Kidney (tissue), 22 donors: ENCODE measurements at places on chromosomes 5 and 9.

GRCh38 chr5:74507370-74508005 is 133.0 kb downstream of the ENC1 start:
- DNase-seq = peak; percentile 88

- DNase-seq = peak; percentile 46
Measured at GRCh38 chr9:107488375-107489143, 1.0 kb downstream of the KLF4 start.

- no peak for DNase-seq
Measured at GRCh38 chr5:110869927-110870326, 131.1 kb downstream of the SLC25A46 start.

- peak; percentile 77 for DNase-seq
Measured at GRCh38 chr5:64505769-64506566, at the start of gene RGS7BP. RGS7BP (plus strand) TSS chr5:64506015; CDS start chr5:64506625, 610 bp downstream.

DNA sequence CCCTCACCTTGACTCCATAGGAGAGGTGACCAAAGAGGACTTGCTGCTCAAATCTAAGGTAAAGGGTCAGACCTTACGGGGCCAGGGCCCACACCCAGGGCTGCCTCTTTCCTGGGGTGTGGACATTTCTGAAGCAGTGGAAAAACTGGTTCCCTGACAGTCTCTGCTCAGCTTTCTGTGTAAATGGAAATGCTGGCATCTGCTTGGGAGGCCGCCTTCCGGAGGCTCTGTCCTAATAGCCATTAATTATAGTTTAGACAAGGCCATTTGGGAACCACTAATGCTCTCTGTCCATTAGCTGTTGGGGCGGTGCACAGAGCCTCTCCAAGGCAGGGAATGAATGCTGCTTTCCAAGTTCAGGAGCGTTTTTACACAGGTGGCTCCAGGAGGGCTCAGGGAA is 17.3 kb downstream of the USP20 start:
- DNase-seq = no peak

GRCh38 chr9:118414676-118415075 is 710.5 kb downstream of the TLR4 start:
- no peak for DNase-seq

DNA sequence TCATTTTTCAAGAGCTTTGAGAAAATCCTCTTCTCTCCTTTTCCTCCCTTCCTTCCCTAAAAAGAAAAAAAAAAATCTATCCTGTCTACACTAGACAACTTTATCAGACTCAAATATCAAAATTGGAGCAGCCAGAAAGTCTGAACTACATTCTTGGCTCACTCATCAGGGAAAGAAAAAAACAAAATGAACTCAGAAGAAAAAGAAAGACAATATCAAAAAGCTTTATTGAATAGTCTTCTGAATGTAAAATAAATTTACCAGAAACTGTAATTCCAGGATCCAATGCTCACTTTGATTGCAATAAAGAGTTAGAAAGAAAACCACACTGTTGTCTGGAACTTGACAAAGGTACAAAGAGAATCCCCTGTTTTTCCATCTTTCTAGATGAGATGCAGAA is 507.2 kb upstream of the MPDZ start:
- no peak for DNase-seq

- DNase-seq = no peak
Measured at GRCh38 chr5:60903356-60903755, 41.5 kb downstream of the ERCC8 start.

DNA sequence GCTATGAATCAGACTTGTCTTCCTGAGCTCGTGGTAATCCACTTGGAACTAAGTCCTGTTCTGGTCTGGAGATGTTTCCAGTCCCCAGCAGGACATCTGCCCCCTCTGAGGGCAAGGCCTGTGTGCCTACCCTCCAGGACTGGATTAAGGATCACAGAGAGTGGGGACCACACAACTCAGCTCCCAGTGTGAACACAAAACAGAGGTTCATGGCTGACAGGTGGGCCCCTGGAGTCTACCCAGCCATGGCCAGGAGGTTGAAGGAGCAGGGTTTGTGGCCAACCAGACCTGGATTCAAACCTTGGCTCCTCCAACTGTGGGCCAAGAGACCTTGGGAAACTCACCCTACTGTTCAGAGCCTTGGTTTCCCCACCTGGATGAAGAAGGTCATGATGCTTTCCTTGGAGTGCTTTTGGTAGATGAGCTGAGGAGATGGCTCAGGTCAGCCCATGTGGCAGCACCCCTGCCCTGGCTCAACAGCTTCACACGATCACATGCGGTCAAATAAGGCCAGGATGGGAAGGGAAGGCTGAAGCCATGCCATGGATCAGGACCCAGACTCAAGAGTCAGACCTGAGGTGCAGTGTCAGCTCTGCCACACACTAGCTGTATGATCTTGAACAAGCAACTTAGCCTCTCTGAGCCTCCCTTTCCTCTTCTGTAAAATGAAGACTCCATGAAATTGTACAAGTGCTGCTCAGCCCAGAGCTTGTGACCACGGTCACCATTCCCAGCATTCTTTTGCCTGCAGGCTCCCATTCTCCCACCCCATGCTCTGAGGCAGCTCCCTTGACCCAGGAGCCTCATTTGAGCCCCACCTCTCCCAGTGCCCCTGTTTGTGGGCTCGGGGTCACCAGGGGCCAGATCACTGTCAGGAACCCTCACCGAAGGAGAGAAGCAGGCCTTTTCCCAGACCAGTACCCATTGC is 27.3 kb upstream of the ANGPTL2 start:
- DNase-seq = no peak

DNA sequence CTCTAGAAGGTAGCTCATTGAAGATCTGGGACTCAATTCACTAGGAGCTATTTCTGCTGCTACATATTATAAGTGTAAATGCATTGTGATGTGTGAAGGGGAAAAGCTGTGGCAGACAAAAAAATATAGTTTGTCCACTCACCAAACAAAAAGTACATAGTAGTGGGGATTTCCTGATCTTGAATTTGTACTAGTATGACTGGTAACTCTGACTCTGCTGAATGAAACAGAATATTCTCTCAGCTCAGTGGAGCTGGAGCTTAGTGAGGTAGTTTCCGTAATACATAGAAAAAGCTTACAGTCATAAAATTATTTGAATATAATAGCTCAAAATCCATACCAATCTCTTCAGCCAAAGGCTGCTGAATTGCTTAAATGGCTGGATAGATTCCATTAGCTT is 455.6 kb upstream of the CD180 start:
- no peak for DNase-seq

DNA sequence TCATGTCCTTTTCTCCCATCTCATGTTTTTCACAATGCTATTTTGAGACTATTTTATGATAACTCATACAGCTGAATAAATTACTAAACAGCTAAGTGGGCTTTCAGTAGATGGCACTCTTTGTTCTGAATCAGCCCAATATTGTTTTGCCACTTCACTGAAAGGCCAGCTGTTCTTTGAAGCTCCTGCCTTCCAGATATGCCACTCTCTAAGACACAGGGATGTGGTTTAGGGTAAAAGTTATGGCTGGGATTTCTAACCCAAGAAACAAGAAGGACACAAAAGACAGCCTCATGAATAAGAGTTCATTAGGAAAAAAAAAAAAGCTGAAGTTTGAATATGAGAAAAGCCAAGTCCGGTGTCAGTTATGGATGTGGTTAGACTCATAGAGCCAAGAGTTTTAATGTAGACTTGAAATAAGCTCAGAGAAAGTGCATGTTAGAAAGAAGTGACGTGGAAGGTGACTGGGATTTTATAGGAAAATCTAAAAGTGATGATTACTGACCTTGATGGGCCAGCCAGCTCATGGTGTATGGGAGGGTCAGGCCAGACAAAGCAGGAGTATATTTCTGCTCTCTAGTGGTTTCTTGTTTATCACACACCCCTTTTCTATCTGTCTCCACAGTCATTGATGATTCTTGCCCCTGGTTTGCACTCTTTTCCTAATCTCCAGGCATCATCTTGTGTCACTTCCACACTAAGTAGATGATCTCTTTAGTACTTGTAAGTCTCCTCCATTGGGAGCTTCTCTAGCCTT is 488.5 kb downstream of the NR2F1-AS1 start:
- peak; percentile 62 for DNase-seq

GRCh38 chr9:101527066-101527465 is 6.6 kb upstream of the RNF20 start:
- DNase-seq = no peak

- no peak for DNase-seq
Measured at GRCh38 chr9:75529463-75529862, 361.0 kb upstream of the PCSK5 start.

DNA sequence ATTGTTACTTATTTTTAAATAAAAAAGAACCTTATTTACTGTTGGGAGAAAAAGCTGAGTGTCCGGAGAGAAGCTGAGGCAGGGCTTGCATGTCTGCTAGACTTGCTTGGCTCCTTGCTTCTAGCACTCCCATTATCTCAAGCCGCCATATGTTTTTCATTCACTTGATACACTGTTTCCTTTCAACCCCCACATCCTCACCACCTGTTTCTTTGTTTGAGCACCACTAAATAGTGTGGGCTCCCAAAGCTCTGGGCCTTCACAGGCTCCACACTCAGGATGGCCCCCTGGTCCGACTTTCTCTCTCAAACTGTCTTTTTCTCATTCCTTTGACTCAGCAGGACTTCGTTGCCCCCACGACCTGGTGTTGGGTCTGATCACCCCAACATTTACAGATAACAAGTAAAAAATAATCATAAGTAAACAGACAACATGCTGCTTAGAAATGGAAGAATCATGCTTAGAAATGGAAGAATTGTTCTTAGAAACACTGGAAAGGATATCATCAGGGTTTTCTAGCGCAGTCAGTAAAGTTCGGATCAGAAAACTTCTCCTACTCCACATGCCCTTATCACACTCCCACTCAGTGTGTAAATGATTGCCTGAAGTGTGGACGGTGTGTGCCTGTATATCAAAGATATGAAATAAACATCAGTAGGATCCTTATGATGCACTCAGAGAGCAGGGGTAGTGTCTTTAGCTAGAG is 58.5 kb downstream of the APTX start:
- DNase-seq = no peak

DNA sequence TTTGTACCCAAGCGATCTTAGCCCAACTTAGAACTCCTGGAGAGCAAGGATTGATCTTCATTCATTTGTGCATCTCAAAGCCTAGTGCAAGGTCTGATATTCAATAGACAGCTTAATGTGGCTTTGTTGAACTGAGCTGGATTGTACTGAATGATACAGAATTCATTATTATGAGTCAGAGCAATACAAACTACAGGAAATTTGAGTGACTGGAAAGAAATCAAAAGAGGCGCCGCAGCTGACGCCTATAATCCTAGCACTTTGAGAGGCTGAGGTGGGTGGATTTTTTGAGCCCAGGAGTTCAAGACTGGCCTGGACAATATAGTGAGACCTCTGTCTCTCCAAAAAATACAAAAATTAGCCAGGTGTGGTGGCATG is 58.6 kb downstream of the ENC1 start:
- no peak for DNase-seq

DNA sequence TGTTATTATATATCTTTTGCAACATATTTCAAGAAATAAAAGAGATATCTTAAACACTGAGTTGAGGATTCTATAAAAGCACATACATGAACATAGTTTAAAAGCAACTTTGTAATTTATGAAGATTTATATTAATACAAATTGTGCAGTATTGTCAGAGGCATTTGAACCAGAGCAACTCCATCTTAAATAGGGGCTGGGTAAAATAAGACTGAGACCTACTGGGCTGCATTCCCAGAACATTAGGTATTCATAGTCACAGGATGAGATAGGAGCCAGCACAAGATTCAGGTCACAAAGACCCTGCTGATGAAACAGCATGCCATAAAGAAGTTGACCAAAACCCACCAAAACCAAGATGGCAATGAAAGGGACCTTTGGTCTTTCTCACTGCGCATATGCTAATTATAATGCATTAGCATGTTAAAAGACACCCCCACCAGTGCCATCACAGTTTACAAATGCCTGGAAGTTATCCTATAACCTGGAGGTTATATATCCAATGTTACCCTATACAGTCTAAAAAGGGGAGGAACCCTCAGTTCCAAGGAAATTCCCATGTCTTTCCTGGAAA is 320.2 kb downstream of the FAM170A start:
- DNase-seq = no peak

DNA sequence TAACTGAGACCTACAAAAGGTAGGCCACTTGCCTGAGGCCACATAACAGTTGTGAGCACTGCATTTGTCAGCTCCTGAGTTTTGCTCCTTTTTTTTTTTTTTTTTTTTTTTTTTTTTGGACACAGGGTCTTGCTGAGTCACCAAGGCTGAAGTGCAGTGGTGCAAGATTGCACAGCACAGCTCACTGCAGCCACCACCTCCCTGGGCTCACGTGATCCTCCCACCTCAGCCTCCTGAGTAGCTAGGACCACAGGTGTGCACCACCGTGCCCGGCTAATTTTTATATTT is 37.1 kb downstream of the LAMC3 start:
- DNase-seq = no peak

DNA sequence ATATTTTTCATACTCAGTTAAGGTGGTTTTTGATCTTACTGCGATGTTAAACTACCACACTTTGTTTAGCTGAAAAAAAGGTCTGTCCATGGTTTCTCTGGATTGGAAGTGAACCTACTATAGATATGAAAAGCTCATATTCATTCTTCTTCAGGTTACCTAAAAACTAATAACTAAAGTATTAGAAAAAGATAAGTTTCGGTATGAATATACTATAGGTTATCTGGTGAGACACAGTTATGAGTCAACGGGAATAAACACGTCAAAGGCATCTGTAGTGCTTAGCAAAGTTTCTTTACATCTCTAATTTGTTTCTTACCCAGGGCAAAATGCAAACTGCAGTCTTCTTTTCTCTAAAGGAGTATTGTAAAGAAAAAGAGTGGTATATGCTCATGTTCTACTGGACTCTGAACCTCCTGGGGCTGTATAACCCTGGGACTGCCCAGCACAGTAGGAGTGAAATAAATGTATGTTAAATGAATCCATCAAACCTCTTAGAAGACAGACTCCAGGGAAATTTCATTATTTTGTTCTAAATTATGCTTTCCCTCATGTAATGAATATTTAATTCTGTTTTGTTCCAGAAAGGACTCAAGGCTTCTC is 521.9 kb downstream of the PDE4D start:
- no peak for DNase-seq

DNA sequence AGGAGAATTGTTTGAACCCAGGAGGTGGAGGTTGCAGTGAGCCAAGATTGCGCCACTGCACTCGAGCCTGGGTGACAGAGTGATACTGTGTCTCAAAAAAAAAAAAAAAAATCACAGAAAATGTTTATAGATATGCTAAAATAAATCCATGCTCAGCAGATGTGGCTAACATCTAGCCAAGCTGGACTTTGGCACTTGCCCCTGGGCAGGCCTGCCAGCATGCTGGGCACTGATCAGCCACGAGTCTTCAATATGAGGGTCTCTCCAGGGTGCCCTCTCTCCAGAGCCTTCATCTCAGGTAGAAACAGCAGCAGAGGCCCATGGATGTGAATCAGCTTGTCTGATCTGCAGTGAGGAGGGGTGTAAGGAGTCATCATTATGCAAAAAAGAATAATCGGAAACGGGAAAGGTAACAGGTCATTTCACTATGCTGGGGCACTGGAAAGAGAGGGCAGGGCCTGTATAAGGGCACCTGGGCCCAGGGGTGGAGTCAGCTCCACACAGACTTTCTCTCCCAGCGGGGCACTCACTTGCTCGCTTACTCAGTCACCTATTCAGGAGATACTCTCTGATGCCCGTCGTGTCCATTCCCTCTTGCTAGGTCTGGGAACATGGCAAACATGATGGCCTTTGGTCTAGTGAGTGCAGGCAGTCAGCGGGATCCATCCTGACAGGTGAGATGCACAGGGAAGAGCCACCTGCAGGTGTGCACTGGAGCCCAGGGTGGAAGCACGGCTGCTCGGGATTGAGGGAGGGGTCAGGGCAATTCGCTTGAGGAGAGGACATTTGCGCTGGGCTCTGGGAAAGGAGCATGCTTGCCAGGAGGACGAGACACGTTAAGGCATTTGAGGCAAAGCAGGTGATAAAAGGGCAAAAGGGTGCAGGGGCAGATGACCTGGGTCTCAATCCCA is 17.1 kb downstream of the RNF44 start:
- no peak for DNase-seq
